ENCODE measurements at places on chromosomes 1 and 21.

DNA sequence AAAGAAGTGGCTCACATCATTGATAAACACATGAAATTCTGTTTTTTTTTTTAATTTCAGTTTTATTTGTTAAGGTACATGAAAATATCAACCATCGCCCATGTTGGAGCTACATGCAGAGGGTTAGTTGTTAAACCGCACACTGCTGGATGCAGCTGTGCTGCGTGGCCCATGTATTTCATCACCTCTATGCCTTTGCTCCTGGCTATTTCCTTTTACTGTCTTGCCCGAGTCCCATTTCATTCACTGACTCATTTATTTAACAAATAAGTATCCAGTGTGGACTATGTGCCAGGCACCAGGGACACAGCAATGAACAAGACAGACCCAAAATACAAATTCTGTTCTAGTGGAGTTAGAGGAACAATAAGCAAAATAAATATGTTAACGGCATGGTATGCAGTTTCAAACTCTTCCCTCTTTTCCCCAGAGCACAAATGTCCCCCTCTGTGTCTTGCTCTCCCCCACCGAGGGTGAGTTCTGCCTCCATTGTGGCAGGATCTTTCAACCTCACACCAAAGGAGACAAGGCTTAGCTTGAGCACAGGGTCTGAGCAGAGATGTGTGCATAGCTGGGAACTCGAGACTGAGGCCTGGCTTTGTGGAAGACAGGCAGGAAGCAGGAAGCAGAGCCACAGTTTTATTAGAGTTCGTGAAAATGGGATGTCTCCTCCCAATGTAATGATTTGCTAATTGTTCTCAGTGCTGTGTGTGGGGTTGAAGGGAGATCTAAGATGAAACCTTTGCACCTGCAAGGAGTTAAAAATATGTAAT, 44.6 kb downstream of the MAN1C1 start:
- no peak for DNase-seq

- DNase-seq, result no peak
Observed at GRCh38 chr21:37507716-37508115, 141.1 kb downstream of the DYRK1A start.

GRCh38 chr21:45977396-45977795, 4.2 kb upstream of the COL6A1 start:
- no peak for DNase-seq

DNA sequence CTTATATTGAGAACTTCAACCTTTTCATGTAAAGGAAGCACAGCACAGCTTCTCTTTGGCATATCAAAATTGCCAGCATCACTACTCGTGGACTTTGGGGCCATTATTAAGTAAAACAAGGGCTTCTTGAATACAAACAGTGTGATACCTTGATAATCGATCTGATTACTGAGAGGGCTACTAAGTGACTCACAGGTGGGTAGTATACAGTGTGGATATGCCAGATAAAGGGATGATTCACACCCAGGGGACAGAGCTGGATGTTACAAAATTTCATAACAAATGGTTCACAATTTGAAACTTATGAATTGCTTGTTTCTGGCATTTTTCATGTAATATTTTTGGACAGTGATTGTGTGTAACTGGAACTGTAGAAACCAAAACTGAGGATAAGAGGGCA, 15.4 kb downstream of the HDAC1 start:
- no peak for DNase-seq

DNA sequence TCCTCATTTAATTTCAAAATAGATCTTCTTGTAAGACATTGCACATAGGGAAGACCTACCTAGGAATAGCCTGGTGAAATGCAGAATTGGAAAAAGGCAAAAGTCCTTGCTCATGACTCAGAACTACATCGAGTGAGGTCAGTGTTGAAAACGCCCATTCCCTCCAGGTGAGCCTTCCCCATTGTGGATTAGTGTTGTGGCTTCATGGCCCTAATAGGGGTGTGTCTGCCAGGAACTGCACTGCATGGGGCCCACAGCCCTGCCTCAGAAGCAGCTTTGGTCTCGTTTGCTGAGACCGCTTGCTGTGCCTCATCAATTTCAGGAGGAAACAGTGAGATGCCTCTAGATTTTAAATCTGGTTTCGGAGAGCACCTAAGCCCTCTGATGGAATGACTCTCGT, 17.0 kb downstream of the TFF3 start:
- no peak for DNase-seq

- no peak for DNase-seq
Observed at GRCh38 chr1:68166348-68166747, 66.0 kb downstream of the WLS start.

DNA sequence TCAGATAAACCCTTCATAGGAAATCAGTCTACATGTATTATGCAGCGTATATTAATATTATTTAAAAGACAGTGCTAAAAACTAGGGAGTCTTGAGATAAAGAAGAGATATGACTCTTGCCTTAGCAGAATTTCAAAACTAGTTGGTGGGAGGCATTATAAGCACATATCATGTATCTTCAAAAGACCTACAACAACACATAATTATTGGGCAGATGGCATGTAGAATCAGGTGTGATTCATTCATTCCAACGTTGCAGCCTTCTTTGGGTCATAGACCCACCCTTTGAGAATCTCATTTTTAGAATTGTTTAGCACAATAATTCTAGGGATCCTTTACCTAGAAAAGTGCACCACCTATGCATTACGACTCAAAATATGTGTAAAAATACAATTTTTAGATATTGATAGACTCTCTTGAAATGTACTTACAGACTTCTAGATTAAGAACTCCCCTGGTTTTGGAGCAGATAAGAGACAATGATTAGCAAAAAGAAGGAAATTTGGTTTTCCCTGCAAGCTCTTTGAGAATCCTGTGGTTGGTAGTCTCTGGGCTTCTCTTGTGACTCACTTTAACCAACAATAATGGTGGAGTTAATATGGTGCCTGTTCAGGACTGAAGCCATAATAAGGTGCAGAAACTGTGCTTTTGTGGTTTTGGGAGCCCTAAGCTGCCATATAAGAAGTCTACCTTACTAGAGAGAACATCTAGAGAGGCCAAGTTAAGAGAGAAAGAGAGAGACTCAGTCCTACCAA, 85.3 kb upstream of the RGS4 start:
- DNase-seq, result no peak

DNA sequence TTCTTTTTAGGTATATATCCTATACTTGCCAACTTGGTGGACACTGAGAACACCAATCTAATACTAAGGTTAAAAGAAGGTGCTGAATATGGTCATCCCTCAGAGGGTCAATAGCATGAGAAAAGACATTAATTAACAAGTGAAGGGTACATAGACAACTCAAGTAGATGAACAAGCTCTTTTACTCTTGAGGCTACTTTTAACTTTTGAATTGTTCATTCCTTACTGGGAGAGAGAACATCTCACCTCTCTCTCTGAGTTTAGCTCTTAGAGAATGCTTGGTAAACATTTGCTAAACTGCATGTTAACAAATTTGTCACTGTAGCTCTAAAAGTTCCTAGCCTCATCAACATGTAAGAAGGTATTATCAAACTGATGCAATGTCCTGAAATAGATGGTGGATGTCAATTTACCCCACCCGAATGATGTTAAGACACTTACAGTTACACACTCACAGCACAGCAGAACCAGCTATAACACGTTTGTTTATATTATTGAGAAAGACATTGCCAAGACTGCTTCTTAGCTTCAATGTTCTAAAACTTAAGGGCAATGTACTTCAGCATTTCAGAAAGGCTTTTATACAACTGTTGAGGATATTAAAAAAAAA, 35.9 kb downstream of the HEATR1 start:
- no peak for DNase-seq

GRCh38 chr1:24323281-24323680, 4.1 kb downstream of the GRHL3 start:
- no peak for DNase-seq

DNA sequence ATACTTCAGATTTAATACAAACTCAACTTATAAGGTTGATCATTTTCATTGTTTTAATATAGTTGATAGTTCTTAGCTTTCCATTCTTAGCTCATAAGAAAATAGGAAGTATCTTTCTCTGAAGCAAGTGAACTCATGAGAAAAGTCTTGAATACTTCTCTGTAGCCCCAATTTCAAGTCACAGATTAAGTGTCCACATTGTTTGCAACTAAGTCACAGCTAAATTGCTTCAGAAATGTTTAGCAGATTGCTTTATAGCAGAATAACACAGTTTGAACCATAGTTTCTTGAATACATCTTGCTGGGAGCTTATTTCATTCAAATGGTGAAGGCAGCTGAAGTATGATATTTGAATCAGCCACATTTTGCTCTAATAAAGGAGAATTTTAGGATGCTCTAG, 10.6 kb upstream of the PKN2 start:
- DNase-seq, result no peak

GRCh38 chr21:45534636-45535331, 7.5 kb downstream of the SLC19A1 start:
- DNase-seq, result no peak

DNA sequence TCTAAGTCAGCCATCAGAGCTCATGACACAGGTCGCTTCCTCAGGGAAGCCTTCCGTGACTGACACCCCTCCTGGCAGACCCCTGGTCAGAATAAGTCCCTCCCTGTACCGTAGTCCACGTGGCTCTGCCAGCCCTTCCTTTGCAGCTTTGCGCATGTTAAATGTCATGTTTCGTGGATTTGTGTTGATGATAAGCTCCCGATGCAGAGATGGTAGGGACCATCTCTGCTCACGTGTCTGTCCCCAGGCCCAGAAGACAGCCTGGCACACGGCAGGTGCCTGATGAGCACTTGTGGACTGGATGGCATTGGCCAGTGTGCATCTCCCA, 75.9 kb downstream of the DHRS3 start:
- DNase-seq, result peak; percentile 3

- no peak for DNase-seq
Observed at GRCh38 chr1:201112926-201113325, 700 bp upstream of the CACNA1S start.

DNA sequence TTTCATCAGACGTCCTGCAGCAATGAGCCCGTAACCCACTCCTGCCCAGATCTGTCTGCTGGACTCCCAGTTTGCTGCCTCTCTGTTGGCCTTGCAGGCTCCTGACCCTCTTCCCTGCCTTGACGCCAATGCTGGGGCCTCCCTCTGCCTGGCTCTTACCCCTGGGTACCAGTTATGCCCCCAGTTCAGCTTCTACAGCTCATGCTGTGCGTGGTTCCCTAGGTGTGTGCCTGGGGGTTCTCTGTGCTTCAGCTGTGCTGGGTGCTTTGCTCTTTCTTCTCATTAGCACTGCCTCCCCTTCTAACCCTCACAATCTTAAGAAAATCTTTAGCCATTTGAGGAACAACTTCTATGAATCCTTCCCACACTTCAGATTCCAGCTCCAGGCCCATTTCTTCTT, 151.4 kb downstream of the ZSCAN20 start:
- DNase-seq, result no peak

DNA sequence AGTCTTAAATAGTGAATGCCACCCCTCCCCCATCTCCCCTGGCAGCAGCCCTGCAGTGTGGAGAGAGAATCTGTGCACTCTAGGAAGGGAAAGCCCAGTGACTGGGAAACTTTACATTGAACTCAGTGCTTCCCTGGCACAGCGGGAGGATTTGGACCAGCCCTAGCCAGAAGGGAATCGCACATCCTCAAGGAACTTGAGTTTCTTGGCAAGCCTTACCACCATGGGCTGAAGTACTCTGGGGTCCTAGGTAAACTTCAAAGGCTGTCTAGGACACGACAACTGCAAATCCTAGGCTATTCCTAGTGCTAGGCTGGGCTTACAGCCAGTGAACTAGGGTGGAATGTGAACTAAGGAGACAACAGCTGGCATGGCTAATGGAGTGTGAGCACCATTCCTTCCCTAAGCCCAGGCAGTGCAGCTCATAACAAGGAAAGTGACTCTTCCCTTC, 88.3 kb downstream of the COL24A1 start:
- no peak for DNase-seq

DNA sequence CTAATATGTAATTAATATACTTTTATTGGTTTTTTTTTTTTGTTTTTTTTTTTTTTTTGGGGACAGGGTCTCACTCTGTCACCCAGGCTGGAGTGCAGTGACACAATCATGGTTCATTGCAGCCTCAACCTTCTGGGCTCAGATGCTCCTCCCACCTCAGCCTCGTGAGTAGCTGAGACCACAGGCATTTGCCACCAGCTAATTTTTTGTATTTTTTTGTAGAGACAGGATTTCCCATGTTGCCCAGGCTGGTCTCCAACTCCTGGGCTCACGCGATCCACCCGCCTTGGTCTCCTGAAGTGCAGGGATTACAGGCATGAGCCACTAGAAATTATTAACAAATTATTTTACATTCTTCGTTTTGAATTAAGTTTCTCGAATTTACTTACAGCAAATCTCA, 16.8 kb upstream of the POGZ start:
- DNase-seq, result no peak

GRCh38 chr1:100510451-100510850, 27.5 kb upstream of the GPR88 start:
- DNase-seq, result no peak

DNA sequence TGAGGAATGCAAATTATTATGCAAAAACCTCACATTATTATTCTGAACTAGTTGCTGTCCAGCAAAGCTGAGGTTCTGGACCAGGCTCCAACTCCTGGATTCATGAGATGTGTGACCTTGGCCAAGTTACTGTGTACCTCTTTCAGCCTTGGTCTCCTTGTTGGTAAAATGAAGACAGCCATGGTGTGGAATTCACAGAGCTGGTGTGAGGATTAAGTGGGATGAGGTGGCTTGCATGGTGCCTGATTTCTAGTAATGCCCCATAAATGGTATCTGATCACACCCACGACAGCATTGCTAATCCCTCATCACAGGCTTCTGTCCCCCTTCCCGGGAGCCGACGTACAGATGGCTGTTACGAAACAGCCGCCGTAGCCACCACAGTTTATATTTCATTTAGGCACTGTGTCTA, 59.6 kb downstream of the PGBD5 start:
- no peak for DNase-seq

GRCh38 chr1:16151196-16151994, 4.5 kb downstream of the EPHA2 start:
- no peak for DNase-seq

All from HEK293T (cell line).